ENCODE measurements at places on chromosomes 2 and 18. TPM values are rescaled to one million over a fixed set of nuclear protein-coding genes. Genes with fewer than 3 reads are reported as not detected.

PRKAG3 gene
- not detected for total RNA-seq

RAB17 gene
- total RNA-seq: 12.6 TPM

TCF23 gene
- total RNA-seq: 8.5 TPM

M1AP gene
- 10.9 TPM for total RNA-seq

ADAM23 gene
- total RNA-seq: 10.7 TPM

CFAP221 gene
- not detected for total RNA-seq

DNA sequence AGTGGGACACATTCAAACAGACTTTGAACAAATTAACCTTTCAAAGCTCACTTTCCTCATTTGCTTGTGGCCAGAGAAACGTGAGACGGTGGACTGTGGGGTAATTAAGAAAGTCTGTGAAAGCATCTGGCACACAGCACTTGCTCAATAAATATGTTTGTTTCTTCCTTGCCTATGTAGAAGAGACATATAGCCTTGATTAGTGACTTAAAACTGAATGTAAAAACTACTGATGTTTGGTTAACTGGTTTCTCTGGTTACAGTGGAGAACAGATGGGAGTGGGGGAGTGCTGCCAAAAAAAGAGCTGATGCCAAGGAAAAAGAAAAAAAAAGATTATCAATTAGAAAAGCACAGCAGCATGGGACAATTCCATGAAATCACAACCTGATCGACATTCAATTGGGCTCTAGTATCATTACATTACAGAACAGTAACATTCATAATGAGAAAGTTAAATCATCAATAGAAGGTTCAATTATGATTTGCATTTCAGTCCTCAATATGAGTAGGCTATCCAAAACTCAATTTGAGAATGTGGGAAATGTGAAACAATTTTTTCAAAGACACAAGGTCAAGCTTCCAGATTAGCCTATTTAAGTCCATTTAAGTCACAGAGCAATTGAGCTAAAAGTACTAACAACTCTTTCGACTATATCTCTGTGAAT, 14.7 kb downstream of the CUL3 start:
- no peak for DNase-seq
- no peaks in the 10 kb centered on the region for H3K36me3 ChIP-seq
- H3K4me1 ChIP-seq: peaks cover 3% of the 10 kb centered on the region
- no peak overlapping the region for H3K27ac ChIP-seq
- no peaks in the 10 kb centered on the region for H3K27me3 ChIP-seq

GRCh38 chr2:3294069-3294468, 83.5 kb downstream of the EIPR1 start:
- H3K27me3 ChIP-seq: no peaks in the 10 kb centered on the region
- no peak overlapping the region for H3K27ac ChIP-seq
- H3K36me3 ChIP-seq: no peaks in the 10 kb centered on the region

GRCh38 chr2:147760984-147761383, 83.8 kb upstream of the ACVR2A start:
- no peaks in the 10 kb centered on the region for H3K27me3 ChIP-seq
- H3K4me3 ChIP-seq: no peak overlapping the region
- no peak overlapping the region for H3K27ac ChIP-seq
- H3K4me1 ChIP-seq: no peaks in the 10 kb centered on the region
- no peaks in the 10 kb centered on the region for H3K36me3 ChIP-seq

- H3K27me3 ChIP-seq: peaks cover 4% of the 10 kb centered on the region
- DNase-seq: no peak
- H3K36me3 ChIP-seq: no peaks in the 10 kb centered on the region
- no peaks in the 10 kb centered on the region for H3K4me1 ChIP-seq
- H3K4me3 ChIP-seq: no peak overlapping the region
- H3K27ac ChIP-seq: no peak overlapping the region
These were observed 1.1 kb upstream of the CDCA7 start for GRCh38 chr2:173353556-173353955.

- no peaks in the 10 kb centered on the region for H3K4me1 ChIP-seq
- H3K27ac ChIP-seq: no peak overlapping the region
- H3K36me3 ChIP-seq: no peaks in the 10 kb centered on the region
- H3K4me3 ChIP-seq: no peak overlapping the region
- no peak for DNase-seq
- H3K27me3 ChIP-seq: no peaks in the 10 kb centered on the region
These were observed 160.1 kb upstream of the BOD1L2 start for GRCh38 chr18:56986829-56987228.

DNA sequence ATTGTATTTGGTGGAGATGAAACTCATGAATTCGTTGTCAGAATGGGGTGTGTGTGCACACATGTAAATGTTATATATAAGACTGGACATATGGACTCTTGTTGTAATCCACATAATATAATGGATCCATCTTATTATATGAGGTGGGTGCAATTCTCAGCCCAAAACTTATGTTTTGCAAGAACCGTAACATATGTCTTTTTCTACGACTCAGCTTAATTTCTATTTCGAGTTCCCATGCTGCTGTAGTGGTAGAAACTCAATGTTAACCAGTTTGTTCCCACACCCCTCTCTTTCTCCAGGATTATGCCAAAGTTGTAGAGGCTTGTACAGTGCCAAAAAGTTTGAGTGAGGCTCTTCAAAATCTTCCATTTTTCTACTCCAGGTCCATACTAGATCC, 112.5 kb upstream of the SPOPL start:
- no peaks in the 10 kb centered on the region for H3K36me3 ChIP-seq
- H3K27ac ChIP-seq: no peak overlapping the region
- no peaks in the 10 kb centered on the region for H3K27me3 ChIP-seq
- no peaks in the 10 kb centered on the region for H3K4me1 ChIP-seq
- H3K4me3 ChIP-seq: no peak overlapping the region
- no peak for DNase-seq

DNA sequence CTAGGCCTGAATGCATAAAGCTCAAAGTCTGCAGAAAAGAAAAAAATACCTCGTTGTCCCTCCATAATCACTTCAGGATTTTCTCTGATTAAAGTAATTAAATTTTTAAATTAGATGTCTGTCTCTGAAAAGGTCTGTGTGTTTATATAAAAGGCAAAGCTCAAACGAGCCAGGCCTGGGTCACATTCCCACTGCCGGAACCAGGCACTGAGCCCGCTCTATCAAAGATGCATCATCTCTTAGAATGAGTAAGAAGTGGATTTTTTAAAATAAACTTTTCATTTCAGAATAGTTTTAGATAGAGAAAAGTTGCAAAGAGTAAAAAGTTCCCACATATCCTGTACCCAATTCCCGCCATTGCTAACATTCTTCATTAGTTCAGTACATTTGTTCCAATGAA, 202.1 kb upstream of the KYNU start:
- DNase-seq: no peak
- no peak overlapping the region for H3K27ac ChIP-seq
- H3K4me3 ChIP-seq: no peak overlapping the region
- H3K4me1 ChIP-seq: no peaks in the 10 kb centered on the region
- no peaks in the 10 kb centered on the region for H3K27me3 ChIP-seq

DNA sequence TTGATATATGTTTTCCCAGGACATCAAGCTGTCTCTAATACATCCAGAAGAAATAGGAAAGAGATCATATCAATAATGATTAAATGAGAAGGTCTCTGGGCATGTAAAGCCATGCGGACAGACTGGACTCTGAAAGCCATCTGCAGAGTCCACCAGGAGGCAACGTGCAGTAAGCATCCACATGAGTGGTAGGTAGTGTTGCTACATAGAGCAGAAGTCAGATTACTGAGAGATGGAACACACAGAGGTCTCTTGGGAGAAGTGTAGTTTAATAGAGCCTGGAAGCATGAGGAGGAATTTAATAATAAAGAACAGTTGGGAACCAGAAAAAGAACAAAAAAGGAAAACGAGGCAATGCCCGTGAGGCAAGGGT, 758.1 kb upstream of the DDX18 start:
- H3K27ac ChIP-seq: no peak overlapping the region
- no peaks in the 10 kb centered on the region for H3K36me3 ChIP-seq
- no peaks in the 10 kb centered on the region for H3K27me3 ChIP-seq
- H3K4me1 ChIP-seq: no peaks in the 10 kb centered on the region
- no peak for DNase-seq

DNA sequence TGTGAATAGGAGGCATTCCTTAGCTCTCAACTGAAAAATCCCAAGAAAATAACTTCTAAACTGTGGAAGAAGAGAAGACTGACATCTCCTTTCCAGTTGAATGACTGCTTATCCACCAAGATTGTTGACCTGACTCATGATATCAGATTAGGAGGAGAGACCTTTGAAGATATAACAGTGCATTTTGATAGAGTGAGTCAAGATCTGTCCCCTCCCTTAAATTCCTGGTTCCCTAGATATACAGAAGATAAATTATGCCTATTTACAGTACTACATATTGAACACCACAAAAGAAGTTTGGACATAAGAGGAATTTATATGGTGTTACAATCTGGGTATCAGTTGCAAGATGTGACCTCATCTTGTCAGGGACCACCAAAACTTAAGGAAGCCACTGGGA, 285.3 kb upstream of the ZSWIM2 start:
- DNase-seq: no peak
- H3K4me3 ChIP-seq: no peak overlapping the region
- no peaks in the 10 kb centered on the region for H3K4me1 ChIP-seq
- H3K36me3 ChIP-seq: no peaks in the 10 kb centered on the region

DNA sequence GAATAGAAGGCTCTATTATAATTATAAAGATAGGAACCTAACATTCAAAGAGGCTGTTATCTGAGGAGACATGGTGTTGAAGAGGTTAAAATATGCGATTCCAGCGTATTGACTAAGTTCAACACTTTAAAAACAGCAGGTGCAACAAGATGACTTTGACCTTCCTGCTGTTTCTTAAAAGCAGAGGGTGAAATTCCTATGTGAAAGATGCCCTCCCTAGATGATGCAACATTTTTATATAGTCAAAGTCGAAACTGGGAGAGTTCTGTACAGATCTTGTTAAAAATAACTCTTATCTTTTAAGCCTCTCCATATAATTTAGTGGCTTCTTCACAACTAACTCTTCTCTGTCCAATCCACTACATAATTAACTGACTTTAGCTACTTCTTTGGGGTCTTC, 4.4 kb upstream of the ACKR3 start:
- H3K4me1 ChIP-seq: no peaks in the 10 kb centered on the region
- no peak overlapping the region for H3K4me3 ChIP-seq
- H3K27ac ChIP-seq: no peak overlapping the region
- DNase-seq: no peak

- peak overlapping the region; percentile 2 for H3K4me3 ChIP-seq
- H3K27me3 ChIP-seq: no peaks in the 10 kb centered on the region
- H3K27ac ChIP-seq: peak overlapping the region; percentile 80
- H3K36me3 ChIP-seq: no peaks in the 10 kb centered on the region
- DNase-seq: peak; percentile 89
These were observed 85.0 kb downstream of the USP40 start for GRCh38 chr2:233481368-233482142.

DNA sequence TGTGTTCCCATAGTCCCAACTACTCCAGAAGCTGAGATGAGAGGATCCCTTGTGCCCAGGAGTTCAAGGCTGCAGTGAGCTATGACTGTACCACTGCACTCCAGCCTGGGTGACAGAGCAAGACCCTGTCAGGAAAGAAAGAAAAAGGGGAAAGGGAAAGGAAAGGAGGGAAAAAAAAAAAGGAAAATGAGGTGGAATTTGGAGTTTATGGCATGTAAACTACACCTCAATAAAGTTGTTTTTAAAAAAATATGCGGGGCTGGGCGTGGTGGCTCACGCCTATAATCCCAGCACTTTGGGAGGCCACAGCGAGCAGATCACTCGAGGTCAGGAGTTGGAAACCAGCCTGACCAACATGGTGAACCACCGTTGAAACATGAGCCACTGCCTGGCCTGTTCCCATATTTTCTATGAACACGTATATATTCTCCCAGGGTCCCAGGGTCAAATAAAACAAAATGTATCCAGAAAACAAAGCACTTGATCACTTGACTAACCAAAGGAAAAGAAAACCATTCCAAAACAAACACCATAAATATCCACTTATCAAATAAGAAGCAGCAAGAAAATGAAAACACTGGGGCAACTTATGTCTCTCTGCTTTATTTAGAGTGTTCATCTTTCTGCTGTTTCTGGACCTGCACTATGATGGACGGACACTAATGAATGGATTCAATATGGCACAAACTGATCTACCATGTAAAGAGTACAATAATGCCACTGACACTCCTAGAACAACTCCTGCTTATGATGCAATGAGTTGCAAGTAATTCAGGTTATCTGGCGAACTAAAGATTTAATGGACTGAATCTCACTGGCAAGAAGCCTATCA, 56.8 kb downstream of the ASXL2 start:
- H3K4me3 ChIP-seq: peak overlapping the region; percentile 23
- DNase-seq: no peak
- no peaks in the 10 kb centered on the region for H3K27me3 ChIP-seq
- H3K4me1 ChIP-seq: no peaks in the 10 kb centered on the region

- H3K27me3 ChIP-seq: no peaks in the 10 kb centered on the region
- no peaks in the 10 kb centered on the region for H3K4me1 ChIP-seq
- DNase-seq: no peak
- no peaks in the 10 kb centered on the region for H3K36me3 ChIP-seq
These were observed 64.4 kb downstream of the CIB4 start for GRCh38 chr2:26576565-26577441.

DNA sequence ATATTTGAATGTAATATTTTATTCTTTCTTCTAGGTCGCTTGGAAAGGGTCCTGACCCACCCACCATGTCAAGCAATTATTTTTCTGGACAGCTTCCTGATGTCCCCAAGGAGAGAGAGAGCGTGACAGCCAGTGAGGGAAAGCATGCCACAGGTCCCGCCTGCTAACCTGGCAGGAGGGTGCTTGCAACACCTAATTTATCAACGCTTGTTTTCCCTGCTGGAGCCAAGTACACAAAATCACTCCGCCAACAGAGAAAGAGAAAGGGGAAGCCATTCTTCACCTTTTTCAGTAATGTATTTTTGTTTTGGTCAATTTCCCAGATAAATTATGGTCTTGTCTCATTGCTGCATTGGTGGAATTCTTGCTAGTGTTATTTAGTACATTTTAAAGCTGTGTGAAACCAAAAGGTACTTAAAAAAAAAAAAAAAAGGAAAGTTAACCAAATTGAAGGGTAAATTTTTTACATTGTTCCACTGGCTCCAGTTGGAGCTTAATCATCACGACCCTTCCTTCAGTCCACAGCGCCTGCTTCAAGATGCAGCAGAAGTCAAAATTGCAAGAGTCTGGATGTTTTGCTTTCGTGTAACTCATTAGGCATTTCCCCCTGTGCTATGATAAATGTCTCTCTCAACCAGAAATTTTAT, 88.5 kb upstream of the COPS8 start:
- H3K27me3 ChIP-seq: no peaks in the 10 kb centered on the region
- no peaks in the 10 kb centered on the region for H3K36me3 ChIP-seq
- H3K27ac ChIP-seq: no peak overlapping the region
- DNase-seq: no peak
- peaks cover 13% of the 10 kb centered on the region for H3K4me1 ChIP-seq

- DNase-seq: no peak
- H3K4me1 ChIP-seq: no peaks in the 10 kb centered on the region
- H3K36me3 ChIP-seq: no peaks in the 10 kb centered on the region
- H3K27ac ChIP-seq: no peak overlapping the region
- H3K4me3 ChIP-seq: no peak overlapping the region
These were observed 235.9 kb downstream of the DSEL start for GRCh38 chr18:67280486-67281242.

GRCh38 chr18:62717169-62717924, 2.0 kb downstream of the PHLPP1 start:
- H3K4me3 ChIP-seq: peak overlapping the region; percentile 70
- H3K27ac ChIP-seq: peak overlapping the region; percentile 97
- peak; percentile 65 for DNase-seq
- H3K27me3 ChIP-seq: no peaks in the 10 kb centered on the region
- H3K36me3 ChIP-seq: no peaks in the 10 kb centered on the region
- H3K4me1 ChIP-seq: no peaks in the 10 kb centered on the region

- DNase-seq: no peak
- H3K4me3 ChIP-seq: no peak overlapping the region
- H3K36me3 ChIP-seq: no peaks in the 10 kb centered on the region
These were observed 87.8 kb downstream of the RRM2 start for GRCh38 chr2:10210336-10210735.
